Neural crest cell (in vitro differentiated cells): ENCODE measurements at places on chromosomes 7 and 10.

- DNase-seq: no peak
Observed at GRCh38 chr7:3887096-3887690, 586.1 kb downstream of the SDK1 start.

DNA sequence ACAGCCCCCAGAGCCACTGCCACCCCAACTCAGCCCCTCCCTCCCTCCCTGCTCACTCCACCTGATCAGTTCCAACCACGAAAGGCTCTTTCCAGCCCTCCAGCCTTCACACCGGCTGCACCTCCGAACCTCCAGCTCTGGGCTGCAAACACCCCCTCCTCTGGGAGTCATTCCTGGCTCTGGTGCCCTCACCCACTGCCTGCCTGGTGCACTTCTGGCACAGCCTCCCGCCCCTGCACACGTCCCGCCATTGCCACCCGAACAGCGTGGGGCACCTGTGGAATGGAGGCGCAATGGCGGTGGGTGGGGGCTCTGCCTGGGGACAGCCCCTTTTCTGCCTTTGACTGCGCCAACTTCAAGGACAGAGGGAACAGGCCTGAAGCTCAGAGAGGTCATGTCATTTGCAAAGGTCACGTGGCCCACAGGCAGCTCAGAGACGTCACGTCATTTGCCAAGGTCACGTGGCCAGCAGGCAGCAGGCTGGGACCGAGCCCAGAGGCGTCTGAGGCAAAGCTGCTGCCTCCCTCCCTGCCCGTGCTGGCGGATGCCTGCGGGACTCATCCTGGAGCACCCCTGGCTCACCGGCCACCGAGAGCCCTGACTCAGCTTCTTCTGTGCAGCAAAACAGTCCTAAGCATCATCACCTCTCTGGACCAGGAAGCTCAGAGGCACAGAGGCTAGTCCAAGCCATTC, 76.0 kb upstream of the DNAAF5 start:
- DNase-seq: no peak

GRCh38 chr7:155001756-155002410, 1.0 kb downstream of the PAXIP1 start:
- DNase-seq: no peak

GRCh38 chr7:145105561-145105960, 269.7 kb upstream of the TPK1 start:
- DNase-seq: no peak

GRCh38 chr7:117045927-117046710, 92.8 kb downstream of the ST7 start:
- no peak for DNase-seq

DNA sequence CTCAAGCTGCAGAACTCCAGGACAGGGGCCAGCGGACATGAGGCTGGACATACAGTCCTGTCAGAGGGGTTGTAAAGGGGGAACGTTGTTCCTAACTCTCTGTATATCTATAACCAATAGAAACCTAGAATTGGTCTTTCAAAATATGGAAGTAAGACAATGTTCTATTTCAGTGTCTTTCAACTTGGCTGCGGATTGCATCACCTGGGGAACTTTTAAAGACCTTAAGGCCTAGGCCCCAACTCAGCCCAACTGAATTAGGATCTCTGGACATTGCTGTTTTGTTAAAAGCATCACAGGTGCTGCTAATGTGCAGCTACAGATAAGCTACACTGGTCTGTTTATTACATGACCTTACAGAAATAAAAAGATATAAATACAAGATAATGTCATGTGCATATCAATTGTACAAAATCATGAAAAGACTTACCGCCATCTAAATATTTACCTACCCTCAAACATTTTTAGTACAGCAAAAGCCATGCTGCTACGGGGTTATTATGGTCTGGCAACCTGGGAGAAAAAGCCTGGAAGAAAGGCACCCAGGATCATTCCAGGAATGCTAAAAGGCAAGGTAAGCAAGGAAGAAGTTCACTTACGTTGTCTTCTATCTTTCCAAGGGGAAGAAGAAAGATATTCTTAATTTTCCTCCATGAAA, 169.1 kb downstream of the RAPGEF5 start:
- no peak for DNase-seq

- no peak for DNase-seq
Observed at GRCh38 chr10:8061274-8062211, 7.1 kb downstream of the GATA3 start.
